ENCODE measurements at places on chromosomes 2 and 18.

DNA sequence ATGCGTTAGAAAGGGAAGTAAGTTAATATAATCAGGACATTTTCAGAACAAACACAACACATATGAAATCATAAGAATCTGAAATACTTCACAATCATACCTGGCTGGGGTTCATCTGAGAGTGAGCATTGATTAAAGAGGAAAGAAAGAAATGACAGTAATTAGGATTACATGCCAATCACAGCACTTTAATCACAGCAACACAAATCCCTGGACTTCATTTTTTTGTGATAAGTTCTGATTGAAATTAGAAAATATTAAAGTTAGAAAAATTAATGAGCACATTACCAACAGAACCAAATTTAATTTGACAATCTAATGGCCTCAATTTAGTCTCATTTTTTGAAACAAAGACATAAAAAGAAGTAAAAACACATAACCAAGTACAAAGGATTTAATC is 121.9 kb downstream of the LRP2 start:
- no peak for DNase-seq

DNA sequence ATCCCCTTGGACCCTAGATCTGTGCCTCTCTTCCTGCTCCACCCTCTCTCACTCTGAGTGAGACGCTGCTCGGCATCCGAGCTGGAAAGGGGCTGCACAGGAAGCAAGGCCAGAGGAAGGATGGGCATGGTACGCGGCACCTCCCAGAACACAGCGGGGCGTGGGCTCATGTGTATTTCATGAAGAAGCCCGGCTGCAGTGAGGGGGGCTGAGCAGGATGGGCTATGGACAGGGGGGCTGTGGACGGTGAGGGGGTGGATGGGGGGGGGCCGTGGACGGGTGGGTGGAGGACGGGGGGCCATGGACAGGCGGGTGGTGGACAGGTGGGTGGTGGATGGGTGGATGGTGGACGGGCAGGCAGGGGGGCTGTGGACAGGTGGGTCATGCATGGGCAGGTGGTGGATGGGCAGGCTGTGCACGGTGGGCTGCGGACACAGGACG is 28.5 kb downstream of the SLC66A2 start:
- no peak for DNase-seq

DNA sequence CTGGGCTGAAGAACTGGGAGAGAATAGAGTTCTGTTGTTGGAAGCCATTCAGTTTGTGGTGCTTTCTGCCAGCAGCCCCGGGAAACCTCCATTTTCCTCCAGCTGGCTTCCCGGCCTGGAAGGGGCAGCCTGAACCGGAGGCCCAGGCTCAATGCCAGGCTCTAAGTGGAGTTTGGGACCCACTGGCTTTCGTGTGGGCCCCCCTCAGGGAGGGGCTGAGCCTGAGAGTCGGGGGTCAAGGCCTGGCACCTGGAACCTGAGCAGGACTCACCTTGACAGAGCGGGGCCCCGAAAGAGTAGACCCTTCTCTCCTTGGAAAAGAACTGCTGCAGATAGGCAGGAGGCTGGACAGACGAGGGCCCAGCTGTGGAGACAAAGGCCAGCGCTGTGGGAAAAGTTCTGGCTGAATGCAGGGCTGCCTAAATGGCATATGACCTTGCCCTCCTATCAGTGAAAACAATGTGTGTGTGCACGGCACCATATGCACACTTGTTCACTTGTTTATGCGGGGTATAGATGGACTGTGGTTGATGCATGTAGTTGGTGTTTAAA is 34.8 kb upstream of the ASB18 start:
- no peak for DNase-seq

GRCh38 chr18:21538230-21538629 is 62.3 kb downstream of the ESCO1 start:
- no peak for DNase-seq

DNA sequence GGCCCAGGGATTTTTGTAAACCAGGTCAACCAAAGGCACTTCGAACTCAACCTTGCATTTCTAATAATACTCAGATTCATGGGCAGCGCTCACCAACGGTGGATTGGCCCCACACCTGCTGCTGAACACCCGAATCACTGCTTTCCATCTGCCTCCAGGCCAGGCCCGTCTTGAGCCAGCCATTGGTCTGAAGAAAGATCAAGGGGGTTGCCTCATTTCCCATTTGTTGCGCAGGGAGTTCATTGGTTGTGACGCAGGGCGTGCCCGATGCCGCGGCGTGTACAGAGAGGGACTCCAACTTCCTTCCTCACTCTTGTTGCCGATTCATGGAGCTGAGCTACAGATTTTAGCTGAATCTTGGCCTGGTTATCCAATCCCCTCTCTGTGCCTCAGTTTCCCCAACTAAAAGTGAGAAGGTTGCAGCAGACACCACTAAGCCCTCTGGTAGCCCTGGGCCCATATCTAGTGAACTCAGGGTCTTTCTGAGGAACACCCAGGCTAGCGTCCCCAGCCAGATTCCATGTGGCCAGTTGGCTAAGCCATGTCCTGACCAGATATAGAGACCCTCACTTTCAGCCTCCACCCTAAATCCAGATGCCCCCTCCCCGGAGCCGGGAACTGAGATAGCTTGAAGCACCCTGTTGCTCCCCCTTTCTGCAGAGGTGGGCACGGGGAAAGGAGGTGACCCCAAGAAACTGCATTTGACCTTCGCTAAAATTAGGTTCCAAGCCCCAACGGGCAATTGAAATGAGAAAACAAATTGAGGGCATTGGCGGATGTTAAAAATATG is 60.9 kb upstream of the HPCAL1 start:
- DNase-seq = no peak

DNA sequence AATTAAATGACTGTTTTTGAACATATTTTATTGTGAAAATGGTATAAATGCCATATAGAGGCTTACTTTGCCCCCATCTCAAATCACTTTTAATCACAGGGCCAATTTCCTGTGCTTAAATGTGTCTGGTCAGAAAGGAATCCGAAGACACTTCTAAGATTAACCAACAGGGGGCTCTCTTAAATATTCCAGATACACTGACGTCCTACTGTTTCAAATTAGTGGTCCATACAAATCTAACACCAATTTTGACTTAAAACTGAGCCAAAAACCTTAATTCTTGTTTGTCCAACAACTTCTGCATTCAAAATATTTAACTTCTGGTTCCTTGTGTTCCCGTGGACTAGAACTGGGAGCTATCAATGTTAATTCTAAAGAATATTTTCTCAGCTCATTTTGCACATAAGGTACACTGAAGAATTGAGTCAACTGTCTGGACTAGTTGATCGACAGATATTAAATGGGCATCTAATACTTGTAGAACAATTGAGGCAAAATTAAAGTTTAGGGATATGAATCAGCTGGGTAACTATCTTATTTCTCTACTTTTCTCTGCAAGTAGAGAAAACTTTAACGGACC is 557.5 kb downstream of the ARHGAP15 start:
- DNase-seq = no peak

- no peak for DNase-seq
Observed at GRCh38 chr2:132896073-132896472, 226.1 kb upstream of the LYPD1 start.

DNA sequence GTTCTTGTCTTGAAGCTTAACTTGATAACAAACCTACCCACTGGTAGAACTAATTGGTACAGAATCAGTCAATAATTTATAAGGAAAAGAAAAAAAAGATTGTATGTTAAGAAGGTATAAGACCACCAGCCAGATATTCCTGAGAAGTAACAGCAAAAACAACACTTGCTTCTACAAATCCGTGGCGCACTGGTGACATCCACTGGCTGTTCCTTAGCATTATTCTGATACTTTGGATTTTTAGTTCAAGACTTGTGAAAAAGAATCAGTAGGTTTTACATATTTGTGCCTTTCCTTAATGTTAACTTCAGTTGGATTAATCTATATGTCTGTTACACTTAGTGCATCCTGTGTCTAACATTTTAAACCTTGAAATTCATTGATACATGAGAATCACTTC is 141.8 kb downstream of the GRB14 start:
- DNase-seq = peak; percentile 13

DNA sequence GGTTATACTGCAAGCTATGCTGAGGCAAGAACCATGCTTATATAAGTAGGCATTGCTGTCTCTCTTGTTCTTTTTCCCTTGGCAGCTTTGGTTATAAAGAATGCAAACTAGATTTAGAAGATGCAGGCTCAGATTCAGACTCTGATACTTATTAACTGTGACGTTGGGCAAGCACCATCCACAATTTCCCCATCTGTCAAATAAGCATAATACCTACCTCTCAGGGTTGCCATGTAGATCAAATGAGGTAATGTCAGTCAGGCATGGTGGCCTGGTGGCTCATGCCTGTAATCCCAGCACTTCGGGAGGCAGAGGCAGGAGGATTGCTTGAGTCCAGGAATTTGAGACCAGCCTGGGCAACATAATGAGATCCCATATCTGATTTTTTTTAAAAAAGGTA is 21.7 kb downstream of the ITGAV start:
- DNase-seq = no peak

- DNase-seq = no peak
Observed at GRCh38 chr2:101337877-101338276, 29.4 kb upstream of the RNF149 start.

- no peak for DNase-seq
Observed at GRCh38 chr2:120545521-120546047, 190.1 kb upstream of the GLI2 start.

GRCh38 chr2:124272261-124272841 is 247.3 kb downstream of the CNTNAP5 start:
- no peak for DNase-seq

- DNase-seq = no peak
Observed at GRCh38 chr2:101501443-101501842, 26.5 kb upstream of the RFX8 start.

DNA sequence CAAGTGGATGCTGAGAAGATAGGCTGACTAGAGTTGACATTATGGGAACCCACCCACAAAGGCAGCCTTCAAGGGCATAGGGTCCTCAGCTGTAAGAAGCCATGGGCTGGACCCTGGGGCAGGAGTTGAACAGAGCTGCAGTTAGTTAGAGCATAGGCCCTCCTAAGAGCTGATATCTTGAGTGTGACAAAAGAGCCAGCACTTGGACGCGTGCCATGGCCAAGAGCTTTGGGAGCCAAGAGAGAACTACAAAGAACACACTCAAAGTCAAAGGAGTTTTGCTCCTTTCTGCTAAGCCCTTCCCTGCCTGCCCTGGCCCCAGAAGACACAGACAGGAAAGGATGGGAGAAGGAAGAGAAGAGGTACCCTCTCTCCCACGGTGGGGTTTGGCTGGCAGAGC is 29.9 kb upstream of the AGAP1 start:
- DNase-seq = no peak

DNA sequence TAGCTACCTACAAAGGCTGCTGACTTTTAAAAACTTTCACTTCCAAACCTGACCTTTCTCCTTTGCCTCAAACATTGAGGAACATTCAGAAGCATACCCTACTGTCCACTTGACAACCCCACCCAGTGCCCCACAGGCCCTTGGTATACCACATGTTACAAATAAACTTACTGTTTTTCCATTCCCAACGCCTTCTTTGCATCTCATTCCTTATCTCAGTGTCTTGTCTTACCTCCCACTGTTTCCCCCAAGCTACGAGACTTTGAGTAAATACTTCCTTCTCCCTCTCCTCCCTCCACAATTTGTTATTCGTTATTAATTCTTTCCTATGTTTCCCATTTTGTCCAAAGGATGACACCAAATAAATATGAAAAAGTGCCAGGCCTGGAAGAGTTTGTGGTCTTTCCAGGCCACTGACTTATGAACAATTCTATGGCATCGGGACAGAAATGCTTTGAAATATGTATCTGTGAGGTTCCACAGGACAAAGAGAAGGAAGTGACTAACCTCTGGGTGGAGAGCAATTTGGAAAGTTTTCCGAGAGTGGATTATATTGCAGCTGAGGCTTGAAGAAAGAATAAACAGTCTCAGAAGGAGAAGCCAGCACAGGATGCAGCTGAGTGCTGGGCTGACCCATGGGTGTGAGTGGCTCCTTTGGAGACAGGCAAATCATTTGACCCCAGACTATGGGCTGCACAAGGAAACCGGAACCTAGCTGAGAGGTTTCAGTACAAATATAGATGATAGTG is 409.0 kb downstream of the LPIN1 start:
- DNase-seq = no peak

DNA sequence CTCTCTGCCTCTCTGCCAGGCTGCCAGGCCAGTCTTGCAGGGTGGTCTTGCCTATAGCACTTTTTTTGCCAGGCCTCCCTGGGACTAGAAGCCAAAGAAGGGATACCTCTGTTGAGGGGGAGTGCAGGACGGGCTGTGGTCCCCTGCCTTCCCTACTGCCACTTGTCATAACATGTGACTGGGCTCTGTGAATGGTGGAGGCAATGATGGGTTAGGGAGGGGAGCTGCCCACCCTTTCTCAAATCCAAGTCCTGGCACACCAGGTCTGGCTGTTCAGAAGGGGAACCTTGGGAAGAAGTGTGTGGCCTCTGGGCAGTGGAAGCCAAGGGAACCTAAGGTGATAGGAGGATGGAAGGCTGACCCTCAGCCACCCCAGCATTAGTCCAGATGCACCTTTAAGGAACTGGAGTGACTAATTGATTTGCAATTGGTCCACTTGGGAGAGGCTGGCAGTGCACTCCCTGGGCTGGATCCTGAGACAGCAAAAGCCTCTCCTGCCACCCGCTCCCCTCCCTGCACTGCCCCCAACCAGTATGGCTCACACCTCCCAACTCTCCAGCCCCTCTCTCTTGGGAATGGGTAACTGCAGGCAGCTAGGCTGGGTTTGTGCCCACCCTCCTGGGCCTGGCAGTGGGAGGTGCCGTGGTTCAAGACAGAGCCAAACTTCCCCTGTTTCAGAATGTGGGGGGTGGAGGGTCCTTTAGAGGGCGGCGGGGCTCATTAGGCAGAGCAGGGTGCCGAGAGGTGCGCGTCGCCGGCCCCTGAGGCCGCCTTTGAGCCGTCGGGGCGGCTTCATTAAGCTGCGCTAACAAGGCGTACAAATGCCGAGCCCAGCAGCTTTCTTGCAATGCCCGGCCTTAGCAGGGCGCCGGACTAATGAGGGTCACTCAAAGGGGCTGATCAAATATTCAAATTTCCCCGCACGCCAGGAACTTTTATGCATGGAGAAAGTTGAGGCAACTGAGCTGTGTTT is 4.5 kb upstream of the SIX3 start:
- DNase-seq = no peak

- DNase-seq = no peak
Observed at GRCh38 chr18:62963507-62963906, 248.2 kb downstream of the PHLPP1 start.

GRCh38 chr2:196963043-196963442 is 36.5 kb upstream of the PGAP1 start:
- DNase-seq = no peak

GRCh38 chr2:158046121-158046880 is 55.4 kb upstream of the UPP2 start:
- no peak for DNase-seq

Measured in progenitor cell of endocrine pancreas (in vitro differentiated cells).